ENCODE measurements at places on chromosomes 2 and 18.

- no peak for DNase-seq
Observed at GRCh38 chr2:18836436-18836835, 247.1 kb upstream of the NT5C1B start.

- no peak for DNase-seq
Observed at GRCh38 chr2:31235504-31235902, 1.6 kb downstream of the EHD3 start.

DNA sequence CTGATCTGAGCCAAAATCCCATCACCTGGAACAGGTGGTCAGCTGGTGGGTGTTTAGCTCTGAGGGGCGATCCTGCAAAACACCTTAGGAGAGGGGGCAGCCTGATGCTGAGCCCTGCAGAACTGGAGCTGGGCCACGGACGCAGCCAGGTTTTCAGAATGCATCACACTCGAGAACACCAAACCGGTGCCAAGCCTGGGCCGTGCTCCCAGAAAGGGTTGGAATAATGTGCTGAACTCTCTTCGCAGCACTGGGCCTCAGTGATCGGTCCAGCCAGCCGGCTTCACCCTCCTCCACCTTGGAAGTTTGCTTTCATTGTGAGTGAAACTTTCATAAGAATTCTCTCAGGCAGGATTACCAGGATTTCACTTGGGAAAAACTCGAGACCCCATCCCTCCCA is 56.5 kb upstream of the TTC39C start:
- DNase-seq, result no peak

- DNase-seq, result no peak
Observed at GRCh38 chr18:78625847-78626246, 353.8 kb upstream of the SALL3 start.

- DNase-seq, result no peak
Observed at GRCh38 chr18:36099311-36099710, 29.8 kb downstream of the SLC39A6 start.

DNA sequence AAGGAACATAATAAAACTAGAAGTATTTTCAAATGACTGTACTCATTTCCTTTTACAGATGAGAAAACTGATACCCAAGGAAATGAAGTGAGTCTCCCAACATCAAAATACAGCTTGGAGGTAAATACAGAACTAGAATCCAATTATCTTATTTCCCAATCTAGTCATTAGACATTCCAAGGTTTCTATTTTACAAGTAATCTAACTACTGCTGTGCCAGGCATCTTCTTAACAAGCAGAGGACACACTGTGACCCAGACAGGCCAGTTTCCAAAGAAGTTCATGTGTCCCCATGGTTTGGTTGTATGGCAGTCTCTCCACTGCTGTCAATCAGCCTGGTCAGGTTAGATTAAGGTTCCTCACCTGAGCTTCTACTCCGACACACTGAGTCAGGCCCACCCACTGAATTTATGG is 143.5 kb downstream of the THADA start:
- DNase-seq, result no peak

DNA sequence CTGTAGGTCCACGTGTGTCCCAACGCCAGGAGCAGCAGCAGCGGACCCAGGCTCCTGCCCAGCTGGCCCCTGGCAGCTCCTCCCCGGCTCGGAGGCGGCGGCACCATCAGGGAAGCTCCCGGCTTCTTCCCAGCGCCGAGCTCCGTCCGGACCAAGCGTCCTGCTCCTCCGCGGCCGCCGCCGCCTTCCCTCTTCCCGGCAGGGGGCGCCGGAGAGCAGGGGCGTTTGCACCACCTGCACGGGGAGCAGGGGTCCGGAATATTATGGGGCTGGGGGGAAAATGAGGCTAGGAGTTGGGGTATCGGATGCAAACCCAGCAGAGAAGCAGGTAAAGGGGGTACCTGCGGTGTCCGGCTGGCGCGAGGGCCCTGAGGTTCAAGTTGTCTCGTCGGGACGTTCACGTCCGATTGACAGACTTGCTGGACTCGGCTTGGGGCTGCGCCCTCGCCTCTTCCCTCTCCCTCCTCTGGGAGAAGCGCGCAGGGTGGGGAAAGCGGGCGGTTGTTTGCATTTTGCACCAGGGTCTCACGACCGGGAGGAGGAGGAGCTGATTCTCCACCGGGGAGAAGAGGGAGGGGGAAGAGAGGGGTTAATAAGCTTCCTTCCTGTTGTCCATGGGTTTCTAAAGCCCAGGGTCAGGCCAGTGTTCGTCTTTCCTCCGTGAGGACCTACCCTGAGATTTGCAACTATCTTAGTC is at the start of gene CCBE1:
TSS of gene CCBE1 (minus strand) at position 188 of the 697 bp plus-strand sequence.
- DNase-seq, result no peak

DNA sequence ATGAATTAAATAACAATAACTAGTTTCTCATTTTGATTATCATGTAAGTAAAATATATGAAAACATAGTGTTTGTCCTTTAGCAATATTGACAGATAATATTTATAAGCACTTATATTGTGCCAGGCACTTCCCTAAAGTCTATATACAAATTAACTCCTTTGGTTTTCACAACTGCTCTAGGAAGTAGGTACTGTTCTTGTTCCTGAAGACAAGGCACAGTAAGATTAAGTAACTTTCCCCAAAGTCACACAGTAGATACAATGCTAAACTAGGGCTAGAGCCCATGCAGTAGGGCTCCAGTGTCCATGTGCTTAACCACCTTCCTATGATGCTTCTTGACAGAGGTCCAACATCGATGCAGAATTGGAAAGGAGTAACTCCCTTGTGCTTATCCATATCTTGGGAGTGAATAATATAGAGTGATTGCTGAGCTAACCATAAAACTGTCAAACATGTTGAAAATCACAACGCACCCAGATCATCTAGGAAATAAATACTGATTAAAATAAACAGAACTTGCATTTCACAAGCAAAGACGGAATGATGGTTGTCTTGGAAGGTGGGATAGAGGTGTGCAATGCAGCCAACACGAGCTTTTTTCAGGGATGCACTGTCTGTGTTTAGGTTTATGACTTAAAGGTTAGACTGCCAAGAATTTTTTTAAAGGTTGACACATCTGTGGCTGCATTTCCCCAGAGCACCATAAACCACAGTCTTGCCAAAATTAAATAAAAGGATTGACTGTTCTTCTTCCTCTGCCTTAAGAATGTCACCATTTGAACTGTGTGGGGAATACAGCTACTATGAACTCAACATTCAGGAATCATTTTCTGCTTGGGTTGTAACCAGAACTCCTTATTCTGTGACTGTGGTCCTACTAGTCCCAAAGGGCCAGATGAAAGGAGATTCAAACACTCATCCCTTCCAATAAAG is 80.8 kb downstream of the ANKRD44 start:
- no peak for DNase-seq

DNA sequence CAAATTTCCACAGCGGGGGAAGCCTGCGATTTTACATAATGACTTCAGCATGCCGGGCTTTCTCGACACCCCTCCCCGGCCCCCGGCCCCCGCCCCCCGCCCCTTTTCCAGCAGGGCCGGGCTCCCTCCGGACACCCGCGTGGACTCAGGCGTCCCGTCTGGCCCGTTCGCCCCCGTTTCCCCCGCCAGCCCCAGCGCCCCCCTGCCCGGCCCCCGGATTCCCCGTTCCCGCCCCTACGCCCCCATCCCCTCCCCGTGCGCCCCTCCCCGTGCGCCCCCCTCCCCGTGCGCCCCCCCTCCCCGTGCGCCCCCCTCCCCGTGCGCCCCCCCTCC is 456 bp upstream of the NFATC1 start:
- DNase-seq, result no peak

- DNase-seq, result no peak
Observed at GRCh38 chr2:44980751-44981713, 28.2 kb downstream of the SIX2 start.

DNA sequence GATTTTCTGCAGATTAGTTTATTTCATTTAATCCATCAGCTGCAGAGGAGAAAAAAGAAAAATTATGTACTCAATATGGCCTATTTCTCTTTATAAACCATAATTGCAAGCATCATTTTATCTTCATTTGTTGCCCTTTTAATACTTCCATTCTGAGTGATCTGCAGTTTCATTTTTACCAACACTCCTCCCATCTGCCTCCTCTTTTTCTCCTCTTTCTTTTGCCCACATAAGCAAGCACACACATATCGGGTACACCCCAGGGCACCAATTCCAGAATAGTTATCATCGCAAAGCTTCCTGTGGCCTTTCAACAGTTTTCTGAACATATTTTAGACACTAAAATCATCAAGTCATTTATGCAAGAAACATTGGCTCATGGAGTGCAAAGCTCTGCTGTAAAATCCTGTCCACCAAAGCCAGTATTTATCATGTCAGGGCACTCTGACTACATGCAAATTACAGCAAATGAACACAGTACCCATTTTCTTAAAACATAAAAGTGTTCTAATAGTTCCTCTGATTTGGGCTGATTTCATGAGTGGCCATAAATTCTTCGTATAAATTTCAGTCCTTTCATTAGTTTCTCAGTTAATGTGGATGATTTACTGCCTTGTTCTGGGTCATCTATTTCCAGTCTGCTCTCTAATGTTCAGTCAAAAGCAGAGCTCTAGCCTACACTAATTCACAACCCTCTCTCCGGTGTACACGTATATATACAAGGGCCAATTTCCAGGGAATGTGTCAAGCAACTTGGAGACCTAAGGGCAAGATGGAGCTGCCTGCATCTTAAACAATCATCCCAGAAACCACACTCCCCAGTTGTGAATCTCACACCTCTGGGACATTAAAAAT is 281.3 kb downstream of the STK39 start:
- DNase-seq, result no peak

GRCh38 chr2:238801791-238802190 is 46.1 kb upstream of the TWIST2 start:
- DNase-seq, result no peak

- no peak for DNase-seq
Observed at GRCh38 chr2:152071092-152071491, 27.8 kb downstream of the CACNB4 start.

- DNase-seq, result no peak
Observed at GRCh38 chr2:174632841-174633622, 35.4 kb upstream of the WIPF1 start.

DNA sequence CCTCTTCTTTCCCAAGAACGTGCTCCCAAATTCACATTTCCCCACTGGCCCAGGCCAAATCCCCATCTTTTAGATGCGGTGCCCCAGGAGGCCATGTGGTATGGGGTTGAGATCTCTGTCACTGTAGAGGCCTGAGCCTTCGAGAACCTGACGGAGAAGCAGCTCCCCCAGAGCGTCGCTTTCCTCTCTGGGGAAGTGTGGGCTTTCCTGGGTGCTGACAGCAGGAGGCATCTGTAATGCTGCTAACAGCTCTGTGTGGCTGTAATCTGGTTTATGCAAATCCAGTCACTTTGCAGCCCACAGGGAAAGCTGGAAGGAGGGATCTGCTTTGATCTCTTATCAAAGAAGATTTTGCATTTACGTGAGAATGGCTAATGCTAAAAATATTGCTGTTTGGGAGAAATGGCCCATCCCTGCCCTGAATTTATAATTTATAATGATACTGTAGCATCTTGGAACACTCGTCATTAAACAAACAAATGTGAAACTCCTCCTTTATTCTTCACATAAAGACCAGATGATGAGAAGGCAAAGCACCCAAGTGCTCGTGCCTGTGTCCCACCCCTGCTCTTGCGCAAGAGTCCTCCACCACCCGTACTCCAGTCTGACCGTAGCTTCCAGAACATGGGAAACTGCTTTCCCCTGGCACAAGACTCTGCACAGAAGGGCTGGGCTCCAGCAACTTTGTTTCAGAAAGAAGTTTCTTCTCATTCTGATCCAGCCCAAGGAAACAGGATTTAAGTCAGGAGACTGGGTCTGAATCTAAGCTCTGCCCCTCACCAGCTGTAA is 109.9 kb upstream of the EPC2 start:
- DNase-seq, result no peak

DNA sequence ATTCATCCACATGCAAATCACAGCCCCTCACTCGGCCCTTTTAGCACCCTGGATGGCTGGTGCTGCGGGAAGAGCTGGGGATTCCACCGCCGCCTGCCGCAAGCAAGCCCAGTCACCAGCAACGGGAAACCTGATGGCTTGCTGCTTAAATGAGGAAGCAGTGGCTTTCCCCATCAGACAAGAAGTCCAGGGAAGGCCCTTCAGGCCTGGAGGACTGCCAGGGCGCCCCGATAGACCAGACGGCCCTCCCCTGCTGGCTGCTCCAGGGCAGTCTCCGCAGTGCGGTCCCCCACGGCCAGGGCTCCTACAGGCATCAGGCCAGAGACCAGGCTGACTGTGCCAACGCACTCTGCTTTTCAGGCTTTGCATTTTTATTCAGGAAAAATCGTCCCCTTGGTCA is 439.1 kb downstream of the EIPR1 start:
- DNase-seq, result no peak

DNA sequence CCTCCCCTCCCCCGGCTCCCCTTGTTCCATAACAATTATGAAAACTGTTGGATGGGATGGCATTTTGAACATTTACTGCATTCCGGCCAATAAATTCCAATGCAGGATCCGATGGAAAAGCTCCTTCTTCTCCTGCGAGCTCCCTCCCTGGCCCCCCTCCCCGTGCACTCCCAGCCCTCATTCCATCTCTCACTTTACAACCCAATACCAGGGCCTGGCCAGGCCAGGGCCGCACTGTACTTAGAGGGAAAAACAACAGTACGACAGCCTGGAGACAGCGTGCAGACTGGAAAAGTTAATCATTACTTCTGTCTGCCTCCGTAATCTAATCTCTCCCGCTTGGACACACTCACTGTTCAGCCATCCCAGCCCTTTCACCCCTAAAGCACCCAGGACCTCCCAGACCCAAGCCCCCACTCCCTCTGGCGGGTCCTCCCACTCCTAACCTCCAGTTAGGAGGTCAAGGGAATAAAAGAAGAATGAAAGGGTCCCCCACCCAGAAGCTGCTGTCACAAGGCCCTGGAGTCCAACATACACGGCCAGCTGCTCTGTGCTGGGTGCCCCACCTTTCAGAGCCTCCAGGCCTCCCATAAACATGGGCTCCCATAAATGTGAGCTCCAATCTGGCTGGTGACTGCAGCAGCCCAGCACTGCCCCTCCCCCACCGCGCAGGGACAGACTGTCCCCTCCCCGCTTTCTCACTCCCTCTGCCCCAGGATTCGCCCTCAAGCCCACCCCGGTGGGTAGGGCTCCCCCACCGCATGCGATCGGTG is 20.6 kb downstream of the SMAD7 start:
- no peak for DNase-seq

DNA sequence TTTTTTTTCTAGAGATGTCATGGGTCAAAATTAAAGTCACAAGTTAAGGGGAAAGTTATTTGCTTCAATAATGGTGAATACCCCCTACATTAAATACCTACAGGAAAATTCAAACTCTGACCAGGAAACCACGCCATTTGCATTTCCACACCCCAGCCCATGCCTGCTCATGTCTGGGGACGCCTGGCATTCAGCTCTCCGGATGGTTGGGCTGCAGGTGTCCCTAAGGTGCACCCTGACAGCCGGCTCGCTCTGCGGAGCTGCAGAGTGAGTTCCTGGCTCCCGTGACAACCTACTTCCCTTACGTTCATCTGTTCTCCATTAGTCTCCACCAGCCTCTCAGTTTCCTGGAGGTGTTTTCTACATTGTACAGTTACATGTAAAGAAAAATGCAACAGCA is 122.7 kb upstream of the RIOK3 start:
- DNase-seq, result no peak

Measured in stimulated activated CD8-positive, alpha-beta memory T cell treated with anti-CD3 and anti-CD28 coated beads, Interleukin-7, amount 100 ng/mL, for 4 hours (primary cell).